Astrocyte of the spinal cord (primary cell): ENCODE measurements at places on chromosomes 16 and 17.

- no peak for DNase-seq
These were observed 331.2 kb downstream of the MAF start for GRCh38 chr16:79269211-79269863.

DNA sequence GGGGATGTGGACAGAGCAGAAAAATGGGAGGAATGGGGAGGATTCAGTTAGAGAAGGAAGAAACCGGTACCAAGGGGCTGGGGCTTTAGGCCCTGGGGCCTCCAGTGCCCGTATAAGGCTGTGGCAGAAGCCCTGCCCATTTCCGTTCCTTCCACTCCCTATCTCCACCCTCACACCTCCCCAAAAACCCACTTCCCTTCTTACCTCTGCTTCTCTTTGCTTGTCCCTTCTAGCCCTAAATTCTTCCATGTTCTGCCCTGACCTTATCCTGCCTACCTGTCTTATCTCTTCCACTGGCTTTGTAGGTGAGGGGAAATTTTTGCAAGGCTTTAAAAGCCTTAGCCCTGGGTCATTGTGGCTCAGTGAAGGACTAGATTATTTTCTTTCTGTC lies 4.1 kb downstream of the RNF167 start:
- DNase-seq, result no peak

DNA sequence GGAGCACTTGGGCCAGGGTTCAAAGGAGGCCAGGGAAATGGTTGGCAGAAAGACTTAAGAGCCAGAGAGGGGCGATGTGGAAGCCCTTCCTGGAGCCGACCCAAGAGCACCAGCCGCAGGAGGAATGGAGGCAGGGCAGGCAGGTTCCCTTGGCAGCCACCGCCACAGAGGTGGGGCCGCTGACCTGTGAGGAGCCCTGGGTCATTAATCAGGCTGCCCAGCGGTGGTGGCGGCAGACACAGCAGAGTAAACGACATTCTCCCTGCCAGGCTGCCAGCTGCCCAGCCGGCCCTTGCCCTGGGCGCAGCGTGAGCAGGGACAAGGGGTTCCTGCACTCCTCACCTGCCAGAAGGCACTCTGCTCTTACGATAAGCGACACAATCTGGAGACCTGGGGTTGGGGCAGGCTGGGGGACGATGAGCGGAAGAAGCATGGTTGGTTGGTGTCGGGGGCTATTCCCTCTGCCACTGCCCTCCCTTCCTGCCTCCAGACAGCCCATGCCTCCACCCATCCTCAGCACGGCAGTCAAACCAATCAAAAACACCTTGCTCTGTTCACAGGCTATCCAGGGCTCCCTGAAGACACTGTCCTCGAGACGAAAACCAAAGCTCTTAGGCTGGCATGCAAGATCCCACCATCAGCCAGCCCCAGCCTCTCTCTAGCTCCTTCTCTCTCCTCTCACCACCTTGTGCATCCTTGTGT lies 40.9 kb downstream of the PLXDC1 start:
- DNase-seq, result no peak

- DNase-seq, result no peak
These were observed 2.8 kb downstream of the PTX4 start for GRCh38 chr16:1485847-1486496.

- no peak for DNase-seq
These were observed 9.6 kb upstream of the CHP2 start for GRCh38 chr16:23745263-23745662.

DNA sequence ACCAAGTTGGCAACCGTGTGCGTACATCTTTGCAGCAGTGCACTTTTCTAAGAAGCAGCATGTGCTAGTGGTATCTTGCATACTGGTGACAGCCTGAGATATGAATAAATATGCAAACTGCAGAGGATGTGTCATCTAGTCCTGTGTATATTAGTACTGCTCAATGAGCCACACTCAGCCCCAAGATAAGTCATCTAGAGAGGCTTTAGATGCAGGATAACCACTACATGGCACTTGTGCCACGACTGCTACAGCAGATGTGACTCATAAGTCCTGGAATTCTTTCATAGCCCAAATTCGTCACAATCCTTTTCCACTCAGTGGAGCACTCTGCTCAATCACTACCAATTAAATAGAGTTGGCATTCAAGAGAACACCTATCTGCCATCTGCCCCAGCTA lies 171.5 kb downstream of the AXIN2 start:
- peak; percentile 44 for DNase-seq

DNA sequence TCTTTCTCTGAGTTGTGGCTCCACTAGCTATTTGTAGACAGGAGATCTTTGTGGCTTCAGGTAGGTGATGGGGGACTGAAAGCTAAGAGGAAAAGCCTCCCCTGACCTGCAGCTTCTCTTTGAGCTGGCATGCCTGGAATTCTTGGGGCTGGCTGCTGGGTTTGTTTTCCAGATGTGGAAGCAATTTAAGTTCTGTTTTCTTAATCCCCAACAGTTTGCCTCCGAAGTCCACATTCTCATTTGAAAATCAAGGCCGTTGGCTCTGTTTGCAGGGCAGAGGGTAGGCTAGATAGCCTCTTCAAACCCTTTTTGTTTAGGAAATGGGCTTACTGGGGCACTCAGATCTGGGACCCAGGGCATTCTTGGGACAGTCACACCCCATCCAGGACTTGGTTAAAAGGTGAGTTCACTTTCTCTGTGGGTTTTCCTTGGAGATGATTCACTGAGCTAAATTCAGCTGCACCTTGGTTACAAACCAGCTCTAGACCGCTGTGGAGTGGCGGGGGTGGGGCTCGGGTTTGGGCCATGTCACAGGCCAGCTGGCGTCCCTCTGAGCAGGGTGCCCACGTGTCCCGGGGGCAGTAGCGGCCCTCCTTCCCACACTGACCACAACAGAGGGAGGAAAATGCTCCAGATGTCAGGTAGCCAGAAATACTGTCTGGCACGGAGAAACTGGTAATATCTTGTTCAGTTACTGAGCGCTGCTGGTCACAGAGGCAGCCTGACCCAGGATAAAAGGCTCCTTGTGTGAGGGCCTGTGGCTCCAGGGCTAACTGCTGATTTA lies 108.5 kb downstream of the RAB11FIP4 start:
- peak; percentile 47 for DNase-seq

DNA sequence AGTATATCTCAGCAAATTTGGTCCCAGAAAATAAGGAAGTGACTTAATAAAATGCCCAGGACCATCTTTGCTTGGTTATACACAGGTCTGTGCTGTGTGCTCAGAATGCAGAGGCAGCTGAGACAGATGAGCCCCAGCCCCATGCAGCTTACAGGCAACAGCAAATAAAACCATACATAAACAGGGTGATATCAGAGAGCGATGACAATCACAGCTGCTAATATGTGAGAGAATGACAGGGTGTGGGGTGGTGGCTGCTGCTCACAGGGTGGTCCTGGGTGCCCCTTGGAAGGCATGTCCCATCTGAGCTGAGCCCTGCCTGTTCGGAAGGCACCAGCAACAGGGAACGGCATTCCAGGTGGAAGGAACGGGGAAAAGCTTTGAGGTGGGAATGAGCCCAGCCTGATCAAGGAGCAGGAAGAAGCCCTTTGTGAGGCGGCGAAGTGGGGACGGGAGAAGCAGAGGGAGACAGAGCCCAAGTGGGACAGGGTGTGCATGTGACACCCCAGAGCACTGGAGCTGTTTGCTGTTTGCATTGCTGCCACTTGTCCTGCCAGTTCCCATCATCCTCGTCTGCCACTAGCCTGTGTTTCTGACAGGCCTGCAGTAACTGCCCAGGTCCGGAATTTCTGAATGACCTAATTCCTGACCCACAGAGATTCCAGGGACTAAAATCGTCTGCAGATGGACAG lies 150.5 kb downstream of the KATNIP start:
- no peak for DNase-seq

DNA sequence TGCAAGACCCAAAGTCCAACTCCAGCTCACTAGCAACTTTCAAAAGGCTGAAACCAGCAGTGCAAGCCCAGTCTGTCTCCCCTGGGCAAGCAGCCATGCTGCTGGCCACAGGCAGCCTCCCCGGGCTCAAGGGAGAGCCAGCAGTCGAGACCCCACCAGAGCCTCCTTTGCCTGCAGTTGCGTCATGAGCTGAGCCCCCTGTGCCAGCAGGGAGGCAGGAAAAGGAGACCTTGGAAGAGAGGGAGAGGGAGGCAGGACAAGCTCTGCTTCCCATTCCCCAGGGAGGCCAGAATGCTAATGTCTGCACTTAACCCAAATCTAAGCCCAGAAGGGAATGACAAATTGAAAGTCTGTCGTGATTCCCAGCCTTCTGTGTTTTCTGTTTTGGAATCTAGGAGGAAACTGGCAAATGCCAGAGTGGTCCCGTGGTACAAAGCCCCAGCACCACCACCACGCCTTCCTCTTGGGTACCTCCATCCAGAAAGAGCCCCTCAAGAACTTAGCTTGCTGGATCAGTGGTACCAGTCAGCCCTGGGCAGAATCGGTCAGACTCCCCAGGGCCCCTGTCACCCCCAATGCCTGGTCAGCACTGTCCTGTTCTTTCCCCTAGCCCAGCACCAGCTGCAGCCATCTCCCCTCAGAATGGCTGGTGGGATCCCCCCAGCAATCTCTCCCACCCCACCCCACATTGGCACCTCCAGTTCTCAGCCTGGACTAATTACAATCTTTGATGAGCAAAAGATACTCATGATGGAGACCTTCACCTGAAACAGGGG lies 99.3 kb upstream of the TNRC6C start:
- DNase-seq, result no peak

DNA sequence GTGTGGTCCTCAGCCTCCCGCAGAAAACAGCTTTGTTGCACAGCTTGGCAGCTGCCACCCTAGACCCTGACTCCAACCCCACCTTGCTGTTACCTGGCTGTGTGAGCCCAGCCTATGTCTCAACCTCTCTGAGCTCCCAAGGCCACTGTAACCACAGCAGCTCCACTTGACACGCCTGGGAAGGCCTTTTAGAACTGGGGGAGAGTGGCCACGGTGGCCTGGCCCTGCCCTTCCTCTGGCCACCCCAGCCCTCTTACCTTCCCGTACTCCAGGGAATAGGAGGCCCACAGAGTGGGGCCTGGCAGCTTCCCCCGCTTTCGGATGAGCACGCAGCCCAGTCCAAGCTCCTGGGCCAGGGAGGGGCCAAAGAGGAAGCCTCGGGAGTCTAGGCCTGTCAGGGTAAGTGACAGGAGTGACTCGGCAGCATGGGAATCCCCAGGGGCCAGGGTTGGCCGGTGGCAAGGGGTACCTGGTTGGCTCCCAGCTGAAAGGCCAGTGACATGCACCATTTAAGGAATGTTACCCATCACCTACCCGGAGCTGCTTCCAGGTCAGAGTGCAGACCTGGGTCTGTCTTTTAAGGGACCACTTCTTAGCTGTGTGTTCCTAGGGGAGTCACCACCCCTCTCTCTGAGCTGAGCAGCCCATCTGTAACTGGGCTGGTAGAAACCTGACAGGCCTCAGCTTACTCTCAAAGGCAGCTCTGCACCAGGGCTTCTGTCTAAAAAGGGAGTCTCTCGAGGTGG lies 1.4 kb downstream of the APRT start:
- no peak for DNase-seq

DNA sequence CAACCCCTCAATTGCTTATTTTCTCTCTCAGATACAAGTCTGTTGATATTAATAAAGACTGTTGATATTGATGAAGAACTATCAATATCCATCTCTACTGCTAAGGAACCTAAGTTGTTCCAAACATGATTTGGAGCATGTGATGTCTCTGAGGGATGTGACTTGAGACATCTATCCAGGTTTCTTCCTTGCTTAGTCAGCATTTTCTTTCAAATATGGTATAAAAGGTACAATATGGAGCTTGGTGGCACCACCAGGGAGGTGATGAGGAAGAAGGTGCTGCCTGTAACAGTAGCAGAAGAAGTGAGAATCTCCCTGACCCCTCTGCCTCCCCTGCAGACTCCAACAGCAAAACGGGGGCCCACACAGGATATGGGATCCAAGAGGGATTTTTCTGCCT lies 329.0 kb downstream of the MAF start:
- DNase-seq, result no peak

DNA sequence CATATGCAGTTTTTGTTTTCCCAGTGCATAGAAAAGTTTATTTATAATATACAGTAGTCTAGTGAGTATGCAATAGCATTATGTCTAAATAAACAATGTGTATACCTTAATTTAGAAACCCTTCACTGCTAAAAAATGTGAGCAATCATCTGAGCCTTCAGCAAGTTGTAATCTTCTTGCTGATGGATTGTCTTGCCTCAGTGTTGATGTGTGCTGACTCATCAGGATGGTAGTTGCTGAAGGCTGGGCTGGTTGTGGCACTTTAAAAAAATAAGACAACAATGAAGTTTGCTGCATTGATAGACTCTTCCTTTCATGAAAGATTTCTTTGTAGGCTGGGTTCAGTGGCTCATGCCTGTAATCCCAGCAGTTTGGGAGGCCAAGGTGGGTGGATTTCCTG lies 13.9 kb upstream of the CAPNS2 start:
- peak; percentile 62 for DNase-seq

DNA sequence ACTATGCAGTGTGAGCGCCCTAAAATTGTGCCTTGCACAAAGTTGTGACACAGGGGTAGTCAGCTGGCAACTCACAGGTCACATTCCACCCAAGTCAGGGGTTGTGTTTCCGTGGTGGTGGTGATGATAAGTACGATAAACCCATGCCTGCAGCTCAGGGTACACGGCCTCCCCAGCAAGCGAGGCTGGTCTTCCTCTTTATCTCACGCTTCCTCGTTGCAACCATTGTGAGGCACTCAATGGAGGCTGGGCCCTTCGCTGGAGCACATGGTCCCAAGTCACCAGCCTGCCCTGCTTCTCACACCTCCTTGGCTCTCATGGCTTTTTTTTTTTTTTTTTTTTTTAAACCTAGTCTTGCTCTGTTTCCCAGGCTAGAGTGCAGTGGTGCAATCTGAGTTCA lies 307.5 kb downstream of the CPPED1 start:
- DNase-seq, result no peak

DNA sequence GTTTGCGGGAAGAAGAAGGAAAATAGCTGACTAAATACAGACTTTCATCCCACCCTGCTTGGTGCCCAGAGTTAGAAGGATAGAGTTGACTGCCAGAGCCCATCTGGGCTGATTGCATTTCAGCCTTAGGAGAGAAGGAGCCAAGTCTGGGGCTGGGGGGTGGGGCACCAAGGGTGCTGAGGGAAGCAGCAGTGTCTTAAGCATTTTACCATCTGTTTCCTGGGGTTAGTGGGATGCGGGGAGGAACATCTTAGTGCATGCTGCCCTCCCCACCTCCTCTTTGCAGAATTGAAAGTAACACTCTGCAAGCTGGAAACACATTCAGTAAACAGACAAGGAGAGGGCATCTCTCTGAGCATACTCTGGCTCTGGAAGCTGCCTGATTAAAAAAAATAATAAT lies 1.5 kb upstream of the ARL5C start:
- DNase-seq, result no peak

DNA sequence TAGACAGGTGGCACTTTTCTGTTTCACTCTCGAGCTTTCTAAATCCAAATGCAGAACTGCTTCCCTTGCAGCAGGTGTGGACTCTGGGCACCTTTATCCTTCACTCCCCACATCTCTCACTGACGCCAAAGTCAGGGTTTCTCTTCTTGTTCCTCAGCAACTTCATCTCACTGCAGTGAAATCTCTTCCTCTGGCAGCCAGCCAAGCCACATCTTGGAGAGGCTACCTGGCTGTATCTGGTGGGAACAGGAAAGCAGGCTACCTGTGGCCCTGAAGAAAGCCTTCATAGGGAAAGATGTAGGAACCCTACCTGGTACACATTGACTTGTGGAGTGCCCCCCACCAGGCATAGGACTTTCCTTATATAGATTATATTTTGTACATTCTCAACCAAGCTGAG lies 159.1 kb downstream of the UTP18 start:
- no peak for DNase-seq
